Central memory CD4-positive, alpha-beta T cell (primary cell): ENCODE measurements at places on chromosomes 4 and X.

GRCh38 chrX:84475596-84475995 lies 26.7 kb downstream of the HDX start:
- no peak for DNase-seq

DNA sequence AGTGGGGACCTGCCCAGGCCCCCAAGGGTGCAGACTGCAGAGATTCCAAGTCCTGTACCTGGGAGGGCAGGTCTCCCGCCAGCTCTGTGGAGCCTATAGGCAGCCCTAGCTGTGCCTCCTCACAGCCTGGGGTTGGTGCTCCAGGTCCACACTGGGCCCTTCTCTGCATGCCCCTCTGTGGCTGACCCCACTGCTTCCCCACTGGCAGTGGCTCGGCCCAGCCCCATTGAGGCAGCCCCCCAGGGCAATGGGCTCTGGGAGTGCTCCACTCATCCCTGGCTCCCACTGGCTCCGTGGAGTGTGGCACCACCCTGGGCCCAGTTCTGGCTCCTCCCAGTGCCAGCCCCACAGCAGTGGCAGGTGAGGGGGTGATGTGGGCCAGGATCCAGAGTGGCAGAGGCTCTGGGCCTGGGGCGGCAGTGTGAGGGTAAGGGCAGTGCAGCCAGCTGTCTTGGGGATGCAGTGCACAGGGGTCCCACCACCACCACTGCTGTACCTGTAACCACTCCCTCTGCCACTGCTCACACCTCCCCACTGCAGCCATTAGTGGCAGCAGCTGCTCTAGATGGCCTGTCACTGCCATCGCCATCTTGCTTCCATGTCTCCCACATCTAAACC lies 312.2 kb downstream of the GPM6A start:
- DNase-seq, result no peak

DNA sequence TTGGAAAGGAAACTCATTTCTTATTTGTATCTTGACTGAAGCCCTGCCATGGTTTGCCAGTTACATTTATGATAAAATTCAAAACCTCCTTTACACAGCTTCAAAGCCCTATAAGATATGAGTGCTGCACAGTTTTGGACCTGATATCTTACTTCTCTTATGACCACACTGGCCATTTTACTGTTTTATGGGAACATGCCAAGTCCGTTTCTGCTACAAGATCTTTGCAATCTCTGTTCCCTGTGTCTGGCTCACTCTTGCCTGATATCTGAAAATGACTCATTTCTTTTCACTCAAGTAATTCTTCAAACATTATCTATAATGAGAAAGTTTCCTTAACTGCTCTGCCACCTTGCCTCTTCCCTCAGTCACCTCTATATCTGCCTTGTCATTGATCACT lies 247.3 kb downstream of the SPOCK3 start:
- DNase-seq, result no peak

GRCh38 chrX:51456246-51456645 lies 40.1 kb downstream of the NUDT11 start:
- no peak for DNase-seq

- no peak for DNase-seq
Observed at GRCh38 chr4:150323406-150324325, 245.4 kb downstream of the DCLK2 start.

GRCh38 chrX:14896273-14896672 lies 23.1 kb downstream of the MOSPD2 start:
- DNase-seq, result no peak

DNA sequence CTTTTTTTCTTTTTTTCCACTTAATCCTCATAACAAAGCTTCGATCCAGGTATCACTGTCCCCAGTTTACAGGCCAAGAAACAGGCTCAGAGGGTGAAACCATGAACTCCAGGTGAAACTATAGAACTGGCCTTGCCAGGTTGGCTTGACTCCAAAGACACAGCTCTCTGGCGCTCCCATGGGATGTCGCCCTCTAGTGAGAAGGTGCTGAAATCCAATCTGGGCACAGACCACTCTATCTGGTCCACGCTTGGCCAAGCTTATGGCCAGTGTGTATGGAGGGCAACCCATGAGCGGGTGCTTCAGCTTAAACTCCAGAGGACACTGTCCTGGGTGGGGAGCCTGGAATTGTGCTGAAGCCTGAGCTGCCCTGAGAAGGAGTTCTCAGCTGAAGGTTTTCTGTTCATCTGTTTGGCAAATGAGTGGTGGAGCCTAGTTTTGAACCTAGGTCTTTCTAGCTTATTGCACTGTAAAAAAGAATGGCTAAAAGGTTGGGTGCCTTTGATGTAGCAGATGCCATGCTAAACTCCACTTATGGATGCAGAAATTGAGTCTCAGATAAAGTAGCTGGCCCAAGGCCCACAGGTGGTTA lies 70.5 kb downstream of the SEL1L3 start:
- no peak for DNase-seq

DNA sequence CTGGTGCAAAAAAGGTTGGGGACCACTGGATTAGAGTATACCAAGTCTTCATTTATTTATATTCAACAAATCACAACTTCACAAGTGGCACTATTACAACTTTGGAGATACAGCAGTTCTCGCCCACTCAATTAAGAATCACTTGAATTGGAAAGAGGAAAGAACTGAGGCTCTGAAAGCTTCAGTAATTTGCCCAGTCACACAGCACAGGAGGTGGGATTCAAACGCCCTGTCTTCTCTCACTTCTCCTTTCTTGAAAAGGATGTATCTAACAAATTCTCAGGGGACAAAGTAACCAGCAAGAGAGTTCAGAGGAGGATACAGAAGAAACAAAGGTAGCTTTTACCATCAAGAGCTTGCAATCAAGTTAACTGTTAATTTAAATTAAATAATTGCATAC lies 12.4 kb downstream of the SMIM14 start:
- no peak for DNase-seq

GRCh38 chr4:173360587-173361221 lies 10.1 kb upstream of the SAP30 start:
- no peak for DNase-seq
